ENCODE measurements at places on chromosomes 3 and 15. TPM values are rescaled to one million over a fixed set of nuclear protein-coding genes. Genes with fewer than 3 reads are reported as not detected.

The PLA1A gene
- total RNA-seq = 2.0 TPM

DNA sequence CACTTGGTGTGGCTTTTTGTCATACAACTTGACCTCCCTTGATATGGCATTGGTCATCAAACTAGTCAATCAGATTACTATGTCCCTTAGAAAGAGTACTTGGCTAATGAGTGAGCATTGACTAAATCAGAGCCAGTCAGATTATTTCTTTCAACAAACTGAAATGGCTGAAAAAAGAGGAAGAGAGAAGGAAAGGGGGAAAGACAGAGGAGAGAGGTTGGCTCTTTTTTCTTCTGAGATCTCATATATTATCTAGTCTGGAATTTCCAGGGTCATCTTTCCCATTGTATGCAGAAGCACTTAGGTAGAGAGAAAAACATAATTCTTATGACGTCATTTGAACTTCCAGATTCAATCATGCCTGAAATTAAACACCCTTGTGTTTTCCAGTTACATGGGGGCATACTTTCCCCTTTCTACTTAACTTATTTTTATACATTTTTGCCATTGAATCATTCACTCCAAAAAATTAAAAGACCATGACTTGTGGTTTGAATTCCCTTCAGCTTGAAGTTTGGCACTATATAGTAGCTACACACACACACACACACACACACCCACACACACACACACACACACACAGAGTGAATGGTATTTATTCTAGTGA is 387.8 kb downstream of the LSAMP start:
- H3K4me1 ChIP-seq = no peaks in the 10 kb centered on the region
- H3K27me3 ChIP-seq = no peaks in the 10 kb centered on the region
- DNase-seq = no peak
- no peak overlapping the region for H3K4me3 ChIP-seq

DNA sequence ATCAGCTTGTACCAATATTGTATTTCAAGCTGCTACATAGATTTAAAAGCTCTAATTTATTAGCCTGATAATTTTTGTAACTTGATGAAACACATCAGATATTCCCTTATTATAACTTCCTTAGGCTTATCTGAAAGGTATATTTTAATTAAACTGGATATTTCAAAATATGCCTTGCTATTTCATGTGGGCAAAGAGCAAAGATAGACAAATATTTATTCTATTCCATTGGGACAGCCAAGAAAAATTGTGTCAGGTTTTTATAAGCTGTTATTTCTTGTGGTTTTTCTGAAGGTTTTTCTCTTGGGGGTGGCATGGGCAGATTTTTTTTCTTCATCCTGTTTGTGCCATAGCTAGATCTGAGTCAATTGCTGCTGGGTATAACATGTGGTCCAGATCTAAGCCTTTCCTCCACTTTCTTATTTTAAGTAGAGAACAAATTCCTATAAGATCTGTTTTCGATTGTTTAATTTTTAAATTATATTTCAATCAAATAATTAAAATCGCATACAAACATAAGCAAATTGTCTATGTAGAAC is 249.5 kb downstream of the NAALADL2 start:
- H3K36me3 ChIP-seq = no peaks in the 10 kb centered on the region
- no peak for DNase-seq
- H3K27me3 ChIP-seq = no peaks in the 10 kb centered on the region
- no peak overlapping the region for H3K4me3 ChIP-seq
- no peak overlapping the region for H3K27ac ChIP-seq

- H3K4me3 ChIP-seq = peak overlapping the region; percentile 77
- peak overlapping the region; percentile 86 for H3K27ac ChIP-seq
- peaks cover 16% of the 10 kb centered on the region for H3K4me1 ChIP-seq
- H3K27me3 ChIP-seq = no peaks in the 10 kb centered on the region
- DNase-seq = no peak
These were observed 1.3 kb downstream of the B3GALNT1 start for GRCh38 chr3:161103776-161104385.

DNA sequence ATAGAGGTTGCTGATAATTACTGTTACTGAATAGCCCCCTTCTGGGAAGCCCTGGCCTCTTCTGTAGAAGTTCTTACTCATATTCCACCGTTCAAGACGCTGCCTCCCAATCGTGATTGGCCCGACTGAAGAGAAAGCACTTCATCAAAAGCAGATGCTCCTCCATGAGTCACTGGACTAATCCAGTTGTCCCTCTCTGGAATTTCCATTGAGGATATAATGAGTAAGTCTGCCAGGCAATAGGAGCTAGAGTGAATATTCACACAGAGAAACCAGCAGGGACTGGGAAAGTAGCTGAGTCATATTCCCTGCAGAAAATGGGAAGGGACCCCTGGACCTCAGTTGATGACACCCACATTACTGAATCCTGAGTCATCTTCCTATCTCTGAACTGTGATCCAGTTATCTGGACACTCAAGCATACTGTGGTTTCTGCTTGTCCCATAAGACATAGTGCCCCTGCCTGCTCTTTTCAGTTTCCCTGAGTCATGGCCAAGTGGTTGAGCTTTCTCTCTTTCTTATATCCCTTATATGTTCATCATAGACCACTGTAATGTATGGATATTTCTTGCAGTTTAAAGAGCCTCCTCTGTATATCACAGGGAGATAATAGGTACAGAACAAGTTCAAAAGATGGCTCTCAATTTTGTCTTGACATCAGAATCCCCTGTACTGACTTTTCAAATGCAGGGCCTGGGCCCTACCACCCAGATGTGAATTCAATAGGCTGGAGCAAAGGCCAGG is 151.2 kb upstream of the CDIN1 start:
- H3K36me3 ChIP-seq = no peaks in the 10 kb centered on the region
- H3K4me1 ChIP-seq = no peaks in the 10 kb centered on the region
- DNase-seq = no peak
- no peak overlapping the region for H3K27ac ChIP-seq

- H3K4me3 ChIP-seq = no peak overlapping the region
- H3K27ac ChIP-seq = no peak overlapping the region
- H3K36me3 ChIP-seq = no peaks in the 10 kb centered on the region
- DNase-seq = no peak
These were observed 16.2 kb downstream of the MB21D2 start for GRCh38 chr3:192901435-192901834.
